CD4-positive, alpha-beta T cell treated with Interferon gamma for 1 hour (primary cell): ENCODE measurements at places on chromosomes 5 and 9.

DNA sequence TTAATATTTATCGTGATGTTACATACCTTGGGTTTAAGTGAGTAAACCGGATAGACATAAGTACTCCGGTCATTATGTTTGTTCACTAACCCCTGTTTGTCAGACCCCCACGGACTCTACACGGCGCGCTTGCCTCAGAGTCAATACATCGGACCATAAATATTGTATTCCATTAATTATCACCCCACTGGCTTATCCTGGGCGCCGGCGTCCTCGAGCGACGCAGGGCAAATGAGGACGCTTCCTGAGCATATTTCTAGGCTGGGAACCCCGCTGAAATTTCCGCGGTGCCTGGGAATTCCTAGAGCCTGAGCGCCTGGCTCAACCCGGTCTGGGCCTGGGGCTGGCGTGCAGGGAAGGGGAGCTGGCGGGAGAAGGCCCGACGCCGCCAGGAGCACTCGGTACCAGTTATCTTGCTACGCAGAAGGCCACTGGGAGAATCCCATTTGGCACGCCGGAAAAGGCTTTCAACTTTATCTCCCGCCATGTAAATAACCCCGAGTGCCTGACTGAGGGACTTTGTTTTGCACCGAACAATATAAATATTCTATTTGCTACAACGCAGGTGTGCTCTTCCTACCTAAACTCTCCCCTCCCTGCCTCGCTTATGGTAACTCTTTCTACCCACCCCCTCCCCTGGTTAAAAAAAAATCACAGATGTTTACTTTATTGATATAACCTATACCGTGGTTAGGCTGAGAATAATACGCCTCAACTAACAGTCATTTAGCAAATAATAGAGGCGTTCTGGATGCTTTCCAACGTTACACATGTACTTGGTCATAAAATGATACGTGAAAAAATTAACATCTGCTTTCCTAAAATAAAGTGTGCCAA is 19.4 kb downstream of the NR2F1 start:
- no peak for DNase-seq

- DNase-seq, result no peak
These were observed 145.6 kb downstream of the XRCC4 start for GRCh38 chr5:83222906-83223305.

- DNase-seq, result no peak
These were observed 187.8 kb downstream of the GNAQ start for GRCh38 chr9:77843871-77844155.

GRCh38 chr5:58241389-58241788 is 218.5 kb downstream of the PLK2 start:
- no peak for DNase-seq

GRCh38 chr9:9924376-9924775 is 688.4 kb downstream of the PTPRD start:
- DNase-seq, result no peak

GRCh38 chr9:136808075-136808805 is 492 bp downstream of the RABL6 start:
- DNase-seq, result peak; percentile 22
